Kidney epithelial cell (primary cell): ENCODE measurements at places on chromosomes 5 and 9. TPM values are rescaled to one million over a fixed set of nuclear protein-coding genes. Genes with fewer than 3 reads are reported as not detected.

HACD4 gene
- 0.46 and 0.62 TPM in 2 replicates for total RNA-seq

CWC27 gene
- total RNA-seq = 18.4 and 23.6 TPM in 2 replicates

FOXD4L5 gene
- total RNA-seq = 0.04 and 0.27 TPM in 2 replicates

IFNA21 gene
- total RNA-seq = not detected in 2 replicates

BTNL8 gene
- total RNA-seq = not detected in 2 replicates

TMEM167A gene
- 40.2 and 46.0 TPM in 2 replicates for total RNA-seq

KIF4B gene
- not detected in 2 replicates for total RNA-seq

IFNW1 gene
- total RNA-seq = not detected in 2 replicates

PCAT7 gene
- not detected in 2 replicates for total RNA-seq

SPATA6L gene
- 1.3 and 2.5 TPM in 2 replicates for total RNA-seq

FIBCD1 gene
- total RNA-seq = 2.3 and 2.6 TPM in 2 replicates

PDE8B gene
- 0.21 and 0.33 TPM in 2 replicates for total RNA-seq
